ENCODE measurements at places on chromosomes 1 and 21. TPM values are rescaled to one million over a fixed set of nuclear protein-coding genes. Genes with fewer than 3 reads are reported as not detected.

DNA sequence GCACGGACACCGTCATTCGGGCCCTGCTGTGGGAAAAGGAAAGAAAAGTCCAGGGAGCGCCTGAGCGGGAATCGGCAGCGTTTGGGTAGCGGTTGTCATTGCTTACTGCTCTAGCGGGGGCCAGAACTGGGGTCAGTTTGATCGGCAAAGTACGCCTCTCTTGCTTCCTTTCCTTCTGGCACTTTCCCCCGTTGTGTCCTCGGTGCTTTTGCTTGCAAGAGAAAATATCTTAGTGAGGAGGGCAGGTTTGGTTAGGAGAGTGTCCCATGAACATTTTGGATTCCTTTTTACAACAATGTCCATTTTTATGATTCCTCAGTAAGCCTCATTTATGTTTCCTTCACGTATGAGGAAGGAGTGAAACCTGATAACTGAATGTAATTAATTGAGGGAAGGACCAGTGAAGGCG is 670 bp downstream of the ST3GAL3 start:
- peaks cover 4% of the 10 kb centered on the region for H3K36me3 ChIP-seq
- peak overlapping the region; percentile 3 for H3K27ac ChIP-seq
- no peaks in the 10 kb centered on the region for H3K27me3 ChIP-seq
- peak overlapping the region; percentile 92 for H3K4me3 ChIP-seq

DNA sequence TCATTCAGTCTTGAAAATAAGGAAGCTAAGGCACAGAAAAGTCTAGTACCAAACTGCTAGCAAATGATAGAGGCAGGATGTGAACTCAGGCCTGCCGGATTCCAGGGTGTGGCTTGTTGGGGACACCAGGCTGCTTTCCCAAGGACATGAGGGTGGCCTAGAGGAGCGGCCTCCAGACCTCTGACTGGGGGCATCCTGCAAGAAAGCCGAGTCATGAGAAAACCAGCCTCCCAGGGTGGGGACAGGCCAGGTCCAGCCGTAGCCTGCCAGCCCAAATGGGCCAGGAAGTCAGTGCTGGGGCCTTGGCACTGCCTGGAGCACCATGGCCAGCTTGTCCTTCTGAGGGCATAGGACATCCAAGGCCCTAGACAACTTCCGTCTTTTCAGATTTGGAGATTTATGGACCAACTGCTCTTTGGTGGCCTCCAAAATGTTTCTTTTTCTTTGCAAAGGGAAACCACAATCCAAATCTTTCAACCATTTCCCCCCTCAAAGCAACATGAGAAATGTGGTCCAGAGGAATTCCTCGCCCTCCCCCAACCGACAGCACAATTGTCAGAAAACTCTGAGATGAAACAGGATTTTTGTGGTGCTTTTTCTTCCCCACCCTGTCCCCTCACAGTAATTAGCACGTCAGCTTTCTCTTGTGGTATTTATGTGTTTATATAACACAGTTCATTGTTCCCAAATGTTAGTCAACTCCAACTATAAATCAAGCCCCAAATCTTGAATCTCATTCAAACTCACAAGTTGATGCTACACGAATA is 212.3 kb downstream of the KAZN start:
- DNase-seq = no peak
- no peak overlapping the region for H3K27ac ChIP-seq
- H3K27me3 ChIP-seq = no peaks in the 10 kb centered on the region
- no peaks in the 10 kb centered on the region for H3K36me3 ChIP-seq

GRCh38 chr1:28233264-28233606 is 406 bp upstream of the DNAJC8 start:
- H3K4me1 ChIP-seq = peaks cover 9% of the 10 kb centered on the region
- DNase-seq = no peak
- H3K36me3 ChIP-seq = 0 out of 2 replicates have a peak, but pooled peaks cover 4% of the 10 kb centered on the region
- H3K27me3 ChIP-seq = no peaks in the 10 kb centered on the region
- H3K4me3 ChIP-seq = peak overlapping the region; percentile 98
- no peak overlapping the region for H3K27ac ChIP-seq

DNA sequence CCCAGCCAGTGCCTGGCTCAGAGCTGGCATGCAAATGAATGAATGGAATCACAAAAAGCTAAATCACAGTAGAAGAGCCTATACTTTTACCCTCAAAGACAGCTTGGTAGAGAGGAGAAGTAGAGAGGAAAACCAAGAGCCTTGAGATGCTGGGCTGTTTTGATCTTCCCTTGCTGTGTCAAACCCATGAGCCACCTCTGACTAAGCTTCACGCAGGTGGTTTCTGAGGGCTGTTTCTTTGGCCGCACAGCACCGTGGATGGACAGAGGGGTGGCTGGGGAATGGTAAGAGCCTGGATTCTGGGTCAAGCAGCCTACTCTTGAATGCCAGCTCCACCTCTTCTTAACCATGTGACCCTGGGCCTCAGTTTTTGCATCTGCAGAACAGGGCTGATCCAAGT is 18.6 kb downstream of the ABCG1 start:
- H3K36me3 ChIP-seq = no peaks in the 10 kb centered on the region
- H3K4me1 ChIP-seq = peaks cover 36% of the 10 kb centered on the region
- H3K27me3 ChIP-seq = no peaks in the 10 kb centered on the region
- no peak overlapping the region for H3K4me3 ChIP-seq
- DNase-seq = no peak

GRCh38 chr21:19640964-19641363 is 1237.4 kb upstream of the TMPRSS15 start:
- no peaks in the 10 kb centered on the region for H3K27me3 ChIP-seq
- no peak overlapping the region for H3K4me3 ChIP-seq
- no peak overlapping the region for H3K27ac ChIP-seq
- no peaks in the 10 kb centered on the region for H3K36me3 ChIP-seq
- no peaks in the 10 kb centered on the region for H3K4me1 ChIP-seq

DNA sequence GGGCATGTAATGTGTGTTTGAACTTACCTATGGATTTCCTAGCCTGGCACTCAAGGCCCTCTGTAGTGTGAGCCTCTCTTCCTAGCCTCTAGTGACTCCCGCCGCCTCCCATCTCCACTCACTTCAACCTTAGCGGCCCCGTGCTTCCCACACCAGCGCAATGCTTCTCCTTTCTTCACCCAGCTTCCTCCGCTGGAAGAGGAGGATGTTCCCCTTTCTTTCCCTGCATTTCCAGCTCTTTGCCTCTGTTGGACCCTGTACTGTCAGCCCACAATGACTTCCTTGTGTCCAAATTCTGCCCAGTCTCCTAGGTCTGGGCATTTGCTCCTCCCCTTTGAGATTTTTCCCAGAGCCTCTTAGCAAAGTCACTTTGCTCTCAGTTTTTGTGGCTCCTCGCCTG is 138.1 kb upstream of the IRF2BP2 start:
- H3K36me3 ChIP-seq = no peaks in the 10 kb centered on the region
- no peak for DNase-seq
- H3K4me3 ChIP-seq = no peak overlapping the region
- peaks cover 45% of the 10 kb centered on the region for H3K4me1 ChIP-seq
- H3K27me3 ChIP-seq = no peaks in the 10 kb centered on the region

GRCh38 chr1:209965996-209966395 is 28.0 kb downstream of the SYT14 start:
- H3K27me3 ChIP-seq = no peaks in the 10 kb centered on the region
- no peaks in the 10 kb centered on the region for H3K36me3 ChIP-seq
- no peak for DNase-seq
- H3K27ac ChIP-seq = no peak overlapping the region
- H3K4me1 ChIP-seq = no peaks in the 10 kb centered on the region

DNA sequence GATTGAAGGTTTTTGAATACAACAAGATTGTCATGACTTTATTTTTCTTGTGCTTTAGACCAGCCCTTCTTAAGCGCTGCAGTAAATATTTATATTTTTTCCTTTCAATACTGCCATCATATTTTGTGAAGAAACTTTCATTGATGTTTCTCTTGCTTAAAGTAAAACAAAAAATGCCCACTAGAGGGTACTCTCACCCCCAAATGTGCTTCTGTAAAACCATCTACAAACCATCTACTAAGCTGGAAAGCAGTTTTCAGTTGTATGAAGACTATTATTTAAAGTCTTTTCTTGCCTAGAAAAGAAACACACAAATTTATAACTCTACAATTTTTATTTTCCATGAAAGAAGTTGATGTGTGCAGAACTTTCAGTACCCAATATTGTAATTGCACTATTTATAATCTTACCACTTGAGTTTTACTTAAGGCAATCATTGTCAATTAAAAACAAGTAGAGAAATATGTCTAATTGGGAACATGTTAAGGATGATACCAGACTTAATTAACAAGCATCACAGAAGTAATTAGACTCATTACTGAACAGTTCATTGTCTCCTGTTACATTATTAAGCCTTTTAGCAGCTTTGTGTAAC is 10.7 kb downstream of the LEPR start:
- no peak overlapping the region for H3K27ac ChIP-seq
- no peaks in the 10 kb centered on the region for H3K27me3 ChIP-seq
- H3K4me1 ChIP-seq = peaks cover 22% of the 10 kb centered on the region
- no peak for DNase-seq

DNA sequence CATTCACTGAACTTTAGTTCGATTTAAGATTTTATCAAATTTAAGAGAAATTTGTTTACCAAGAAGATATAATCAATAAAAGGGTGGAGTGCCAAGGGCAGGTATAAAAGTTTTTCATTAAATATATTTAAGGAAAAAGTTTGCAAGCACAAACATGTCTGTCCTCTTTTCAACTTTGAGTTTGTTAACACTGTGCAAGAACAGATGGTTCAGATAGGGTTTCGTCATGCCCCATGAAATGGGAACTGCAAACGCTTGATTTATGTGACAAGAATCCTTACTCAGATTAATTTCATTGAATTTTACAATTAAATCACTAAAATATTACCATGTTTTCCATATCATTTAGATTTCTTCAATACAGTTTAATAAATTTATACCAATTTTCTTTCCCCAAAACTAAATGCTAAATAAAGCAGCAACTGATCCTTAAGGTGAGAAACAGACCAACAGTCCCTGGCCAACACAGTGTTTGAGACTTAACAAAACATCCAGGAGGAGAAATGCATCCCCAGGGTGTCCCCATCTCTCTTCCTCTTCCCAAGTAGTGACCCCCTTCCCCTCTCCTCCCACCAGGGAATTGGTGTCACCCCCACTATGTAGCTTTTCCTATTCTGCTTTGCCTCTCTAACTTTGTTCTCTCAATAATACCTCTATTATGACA is 292.9 kb downstream of the LTN1 start:
- H3K4me1 ChIP-seq = no peaks in the 10 kb centered on the region
- H3K4me3 ChIP-seq = no peak overlapping the region
- no peaks in the 10 kb centered on the region for H3K36me3 ChIP-seq
- no peak overlapping the region for H3K27ac ChIP-seq
- no peak for DNase-seq

DNA sequence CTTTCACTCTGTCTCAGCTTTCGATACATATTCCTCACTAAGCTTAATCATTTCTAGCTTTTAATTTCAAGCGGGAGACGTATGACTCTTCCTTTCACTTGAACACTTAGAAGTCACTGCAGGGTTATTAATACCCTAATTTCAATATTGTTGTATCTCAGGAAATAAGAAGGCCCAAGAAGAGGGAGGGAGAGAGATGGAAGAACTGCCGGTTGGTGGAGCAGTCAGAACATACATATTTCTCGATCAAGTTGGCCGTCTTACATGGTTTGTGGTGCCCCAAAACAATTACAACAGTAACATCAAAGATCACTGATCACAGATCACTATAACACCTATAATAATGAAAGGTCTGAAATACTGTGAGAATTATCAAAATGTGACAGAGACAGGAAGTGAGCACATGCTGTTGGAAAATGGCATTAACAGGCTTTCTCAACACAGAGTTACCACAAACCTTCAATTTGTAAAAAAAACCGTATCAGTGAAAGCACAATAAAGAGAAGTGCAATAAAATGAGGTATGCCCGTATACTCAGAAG is 145.4 kb upstream of the HP1BP3 start:
- no peaks in the 10 kb centered on the region for H3K27me3 ChIP-seq
- DNase-seq = no peak
- H3K36me3 ChIP-seq = no peaks in the 10 kb centered on the region

DNA sequence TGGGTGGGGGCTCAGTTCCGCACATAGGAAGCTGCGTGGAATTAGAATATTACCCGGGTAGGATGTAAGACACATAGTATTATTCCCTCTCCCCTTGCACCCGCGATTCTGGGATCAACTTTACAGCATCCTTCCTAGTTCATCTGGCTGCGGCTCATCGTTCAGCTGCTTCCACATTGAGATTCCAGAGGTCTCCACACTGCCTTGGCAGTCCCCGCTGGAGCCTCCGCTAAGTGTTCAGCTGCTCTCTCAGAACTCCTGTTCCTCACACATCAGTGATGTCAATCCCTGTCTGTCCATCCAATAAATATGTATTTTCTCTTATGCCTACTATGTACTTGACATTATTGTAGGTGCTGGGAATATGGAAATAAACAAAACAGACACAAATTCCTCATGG is 135.6 kb upstream of the SYT6 start:
- H3K36me3 ChIP-seq = no peaks in the 10 kb centered on the region
- no peak overlapping the region for H3K4me3 ChIP-seq
- no peaks in the 10 kb centered on the region for H3K27me3 ChIP-seq
- no peak for DNase-seq
- H3K27ac ChIP-seq = no peak overlapping the region

Gene COL11A1
- not detected for total RNA-seq

Gene TEKT2
- not detected for total RNA-seq

Gene LCE1C
- total RNA-seq = not detected
